ENCODE measurements at places on chromosomes 2 and 18.

- DNase-seq: peak; percentile 64
Measured at GRCh38 chr2:238379096-238379810, 47.5 kb upstream of the ASB1 start.

DNA sequence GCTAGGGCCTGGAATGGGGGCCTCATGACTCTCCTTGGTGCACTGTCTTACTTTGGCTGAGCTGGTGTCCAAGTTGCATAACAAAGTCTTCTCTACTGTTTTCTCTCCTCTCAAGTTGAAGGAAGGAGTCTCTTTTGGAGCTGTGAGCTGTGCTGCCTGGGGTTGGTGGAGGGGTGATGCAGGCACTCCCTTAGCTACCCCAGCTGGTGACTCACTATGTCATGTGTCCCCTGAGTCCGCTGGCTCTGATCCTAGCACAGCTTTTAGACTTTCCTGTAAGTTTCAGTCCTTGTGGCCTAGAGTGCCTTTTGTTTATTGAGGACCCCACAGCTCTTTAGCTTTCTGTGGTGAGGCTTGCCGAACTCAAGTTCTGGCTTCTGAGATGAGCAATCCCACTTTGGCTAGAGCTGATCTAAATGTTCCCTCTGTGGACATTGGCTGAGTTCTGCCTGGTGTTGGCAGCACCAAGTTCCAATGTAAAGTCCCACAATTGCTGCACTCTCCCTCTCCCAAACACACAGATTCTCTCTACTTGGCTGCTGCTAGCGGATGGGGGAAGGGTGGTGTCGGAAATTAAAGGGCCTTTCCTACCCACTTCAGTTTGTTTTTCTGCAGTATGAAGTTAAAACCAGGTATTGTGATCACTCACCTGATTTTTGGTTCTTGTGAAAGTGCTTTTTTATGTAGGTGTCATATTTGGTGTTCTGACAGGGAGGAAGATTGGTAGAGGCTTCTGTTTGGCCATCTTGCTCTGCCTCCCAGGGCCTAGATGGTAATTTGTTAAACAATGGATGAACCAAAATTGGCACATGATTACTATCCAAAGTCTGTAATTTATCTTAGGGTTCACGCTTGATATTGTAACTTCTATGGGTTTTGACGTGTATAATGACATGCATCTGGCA, 83.2 kb downstream of the COMMD1 start:
- no peak for DNase-seq

- no peak for DNase-seq
Measured at GRCh38 chr2:17615728-17616351, 75.3 kb downstream of the VSNL1 start.

DNA sequence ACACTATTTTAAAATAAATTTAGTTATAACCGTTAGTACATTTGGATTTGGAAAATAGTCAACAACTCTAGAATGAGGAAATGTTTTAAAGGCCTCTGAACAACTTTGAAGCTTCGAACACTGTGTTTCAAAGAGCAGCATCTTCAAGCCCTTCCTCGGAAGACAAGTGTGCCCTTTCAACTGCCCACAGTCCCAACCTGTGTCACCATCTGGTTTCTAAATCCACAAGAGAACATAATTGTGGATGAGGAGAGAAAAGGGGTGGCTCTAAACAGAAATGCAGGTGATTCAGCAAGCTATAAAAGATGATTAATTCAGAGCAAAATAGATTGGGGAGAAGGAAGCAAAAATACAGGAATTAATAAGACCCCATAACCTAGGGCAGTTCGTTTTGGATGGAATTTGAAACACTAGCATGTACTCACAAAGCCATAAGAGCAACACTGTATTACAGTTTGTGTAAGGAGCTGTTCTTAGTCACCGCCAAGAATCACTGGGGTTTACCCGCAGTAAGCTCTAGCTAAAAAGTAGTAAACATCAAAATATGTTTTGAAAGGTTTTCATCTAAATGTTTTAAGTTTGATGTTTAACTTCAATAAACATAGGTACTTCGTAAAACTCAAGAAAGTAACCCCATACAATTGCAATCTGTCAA, 160.7 kb downstream of the EIPR1 start:
- no peak for DNase-seq

- DNase-seq: peak; percentile 27
Measured at GRCh38 chr2:178482437-178482836, 2.2 kb downstream of the PLEKHA3 start.

GRCh38 chr2:126808929-126809328, 89.8 kb upstream of the TEX51 start:
- no peak for DNase-seq

- DNase-seq: no peak
Measured at GRCh38 chr2:18180912-18181311, 302.4 kb downstream of the KCNS3 start.

DNA sequence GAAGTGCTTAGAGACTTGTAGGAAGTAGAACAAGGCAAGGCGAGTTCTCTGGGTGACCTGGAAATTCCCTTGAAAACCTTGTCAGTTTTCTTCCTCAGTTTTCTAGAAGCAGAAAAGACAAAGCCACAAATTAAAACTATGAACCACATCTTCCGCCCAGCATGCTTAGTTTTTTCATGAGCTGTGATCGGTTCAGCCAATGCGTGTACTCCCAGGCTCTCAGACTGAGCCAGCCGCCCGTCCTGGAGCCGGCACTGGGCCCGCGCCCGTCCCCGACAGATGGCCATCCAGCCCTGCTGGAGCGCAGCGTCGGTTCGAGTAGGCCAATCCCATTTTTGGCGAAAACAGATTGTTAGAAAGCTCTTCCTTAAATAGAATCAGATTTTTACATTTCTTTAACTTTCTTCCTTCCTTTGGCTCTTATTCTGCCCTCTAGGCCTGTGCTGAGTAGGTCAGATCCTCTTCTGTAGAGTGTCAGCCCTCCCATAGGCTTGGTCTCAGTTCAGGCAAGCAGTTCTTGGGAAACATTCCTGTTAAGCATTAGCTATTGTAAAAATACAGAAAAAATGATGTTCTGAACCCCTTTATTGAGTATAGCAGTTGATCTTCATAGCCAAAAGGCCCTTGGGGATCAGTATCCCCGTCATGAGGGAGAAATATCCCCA, 112.5 kb downstream of the NCK2 start:
- no peak for DNase-seq

GRCh38 chr2:27537287-27537686, 40.6 kb downstream of the GCKR start:
- DNase-seq: no peak

DNA sequence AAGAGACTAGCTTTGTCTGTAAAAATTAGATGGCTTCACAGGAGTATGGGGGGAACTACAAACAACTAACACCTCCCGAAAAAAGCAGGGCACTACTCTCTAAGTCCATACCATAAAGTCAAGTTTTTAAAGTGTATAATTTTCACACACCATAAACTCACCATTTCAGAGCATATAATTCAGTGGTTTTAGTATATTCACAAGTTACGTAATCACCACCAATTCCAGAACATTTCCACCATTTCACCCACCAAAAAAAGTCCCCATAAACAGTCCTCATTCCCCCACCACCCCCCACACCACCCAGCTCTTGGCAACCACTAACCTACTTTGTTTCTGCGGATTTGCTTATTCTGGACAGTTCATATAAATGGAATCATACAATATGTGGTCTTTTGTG, 33.8 kb downstream of the CFAP36 start:
- no peak for DNase-seq

DNA sequence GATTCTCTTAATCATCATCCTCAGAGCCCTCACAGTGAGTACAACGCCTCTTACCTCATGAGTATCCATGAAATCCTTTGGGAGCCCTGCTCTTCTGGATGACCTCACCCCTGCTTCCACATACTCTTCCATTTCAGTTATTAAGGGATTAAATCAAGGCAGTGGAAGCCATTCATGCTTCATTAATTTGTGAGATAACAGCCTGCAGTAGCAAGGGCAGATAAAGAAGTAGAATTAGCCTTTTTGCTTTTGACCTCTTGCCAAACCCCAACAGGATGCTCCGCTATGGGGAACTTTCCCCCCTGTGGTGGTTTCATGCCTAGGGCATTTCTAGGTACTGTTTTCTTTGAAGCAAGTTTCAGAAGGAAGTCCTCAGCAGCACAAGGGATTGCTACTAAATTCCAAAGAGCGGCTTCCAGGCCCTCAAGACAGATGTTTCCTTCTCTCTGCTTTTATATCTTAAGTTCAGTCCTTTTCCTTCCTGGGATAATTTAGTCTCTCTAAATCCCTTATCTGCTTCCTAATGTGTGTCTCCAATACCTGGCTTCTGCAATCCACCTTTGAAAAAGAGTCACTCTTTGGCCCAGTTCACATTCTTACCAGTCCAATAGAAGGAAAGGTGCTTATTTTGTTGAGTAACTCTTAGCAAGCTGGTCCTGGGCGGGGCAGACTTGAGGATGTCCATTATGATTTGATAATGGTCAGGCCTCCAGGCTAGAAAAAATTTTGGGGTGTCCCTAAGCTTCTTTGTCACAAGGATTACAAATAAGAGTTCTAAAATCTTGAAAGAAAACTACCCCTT, 76.9 kb downstream of the MYO1B start:
- DNase-seq: peak; percentile 14

- no peak for DNase-seq
Measured at GRCh38 chr2:62194558-62195420, 1.1 kb upstream of the B3GNT2 start.

- DNase-seq: no peak
Measured at GRCh38 chr18:74534150-74534969, at the start of gene CNDP1. Gene CNDP1 (plus strand): TSS chr18:74534500. CDS start chr18:74534668, 168 bp downstream.

DNA sequence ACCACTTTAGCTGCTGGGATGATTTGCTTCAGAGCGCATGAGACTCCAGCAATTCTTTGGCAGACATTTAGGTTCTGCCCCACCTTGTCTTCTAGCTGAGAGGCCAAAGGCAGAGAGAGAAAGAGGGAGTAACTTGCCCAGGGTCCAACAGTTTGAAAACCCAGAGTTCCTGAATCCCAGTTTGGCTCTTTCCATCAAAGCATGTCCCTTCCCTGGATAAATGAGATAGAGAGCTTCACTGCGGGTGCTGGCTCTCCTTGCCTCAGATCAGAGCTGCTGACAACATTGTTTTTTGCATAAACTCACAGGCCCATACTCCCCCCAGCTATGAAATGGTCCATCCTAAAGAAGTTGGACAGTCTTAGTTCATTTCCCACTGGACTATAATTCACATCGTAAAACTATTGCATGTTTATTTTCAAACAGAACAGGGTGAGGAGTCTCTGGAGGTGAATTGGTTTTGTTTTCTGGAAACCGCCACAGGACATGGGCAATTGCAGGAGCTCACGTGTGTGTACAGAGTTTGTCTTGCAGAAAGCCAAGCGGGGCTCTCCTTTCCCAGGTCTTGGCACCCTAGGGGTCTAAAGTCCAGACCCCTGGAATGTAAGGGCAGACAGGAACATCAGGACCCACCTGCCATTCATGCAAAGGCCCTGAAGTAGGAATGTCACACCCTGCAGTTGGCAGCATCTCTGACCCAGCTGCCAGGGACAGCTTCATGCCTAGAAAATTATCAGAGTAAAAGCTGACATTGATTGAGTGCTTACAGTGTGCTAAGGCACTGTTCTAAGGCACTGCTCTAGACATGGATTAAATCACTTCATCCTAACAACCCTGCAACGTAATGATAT, 25.0 kb upstream of the SLC14A2 start:
- no peak for DNase-seq
